Endodermal cell (in vitro differentiated cells): ENCODE measurements at places on chromosomes 5 and 9.

GRCh38 chr5:128925973-128926372 lies 39.3 kb upstream of the SLC27A6 start:
- no peak for DNase-seq

- no peak for DNase-seq
These were observed 202.9 kb downstream of the NXNL2 start for GRCh38 chr9:88737876-88738275.

GRCh38 chr5:36418152-36418979 lies 116.7 kb upstream of the RANBP3L start:
- DNase-seq = no peak

DNA sequence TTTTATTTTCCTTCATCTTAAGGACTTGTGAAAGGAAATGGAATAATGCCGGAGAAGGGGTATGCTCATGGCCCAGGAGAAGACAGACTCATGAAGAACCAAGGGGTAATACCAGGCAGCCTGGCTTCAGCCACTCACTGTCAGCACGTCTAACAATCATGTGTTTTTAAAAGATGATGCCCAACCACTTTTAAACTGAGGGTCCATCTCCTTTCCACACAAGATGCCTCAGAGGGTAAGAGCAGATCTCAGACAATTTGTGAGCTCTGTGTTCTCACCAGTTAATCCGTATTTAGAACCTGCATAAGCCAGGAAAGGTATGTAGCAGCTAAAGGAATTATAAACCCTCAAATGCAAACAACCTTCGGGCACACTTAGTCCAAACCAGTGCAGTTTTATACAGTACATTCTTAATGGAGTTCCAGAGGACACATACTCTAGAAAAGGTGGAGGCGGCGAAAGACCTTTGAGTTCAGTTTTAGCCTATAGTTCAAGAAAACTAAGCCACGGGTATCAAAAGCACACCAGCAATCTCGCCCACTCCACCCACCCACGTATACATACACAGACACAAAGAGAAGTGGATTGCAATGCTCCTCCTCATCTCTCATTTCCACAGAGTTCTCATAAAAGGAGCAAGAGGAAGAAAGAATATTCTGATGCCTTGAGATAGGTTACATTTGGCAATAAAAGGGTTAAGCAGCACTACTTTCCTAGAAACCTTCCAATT lies 2.6 kb downstream of the DIAPH1 start:
- DNase-seq = no peak

GRCh38 chr5:104998169-104998568 lies 1435.6 kb upstream of the NUDT12 start:
- DNase-seq = no peak

- no peak for DNase-seq
These were observed 795.8 kb downstream of the SEMA5A start for GRCh38 chr5:8750100-8750499.

- DNase-seq = no peak
These were observed 46.0 kb downstream of the MYO10 start for GRCh38 chr5:16889972-16890519.

DNA sequence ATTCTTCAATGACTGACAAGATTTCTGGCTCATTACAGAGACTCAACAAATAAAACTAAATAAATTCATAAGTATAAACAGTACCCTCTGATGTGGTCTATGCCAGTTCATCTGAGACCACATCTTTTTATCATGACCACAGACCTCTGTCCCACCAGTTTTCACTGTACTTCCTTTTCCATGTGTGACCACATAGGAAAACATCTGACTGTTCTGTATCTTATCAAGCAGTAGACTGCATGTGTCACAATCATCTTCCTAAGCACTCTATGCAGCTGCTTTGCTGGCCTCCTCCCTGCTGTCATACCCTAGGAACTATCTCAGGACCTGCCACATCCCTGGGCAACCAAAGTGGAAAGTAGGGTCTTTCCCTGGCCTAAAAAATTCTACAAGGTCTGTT lies 205.0 kb upstream of the ZNF462 start:
- DNase-seq = no peak
